ENCODE measurements at places on chromosomes 13 and 19. TPM values are rescaled to one million over a fixed set of nuclear protein-coding genes. Genes with fewer than 3 reads are reported as not detected.

LHFPL6 gene
- total RNA-seq, result 1.7 TPM

NBEA gene
- total RNA-seq, result 48.3 TPM

SMAD9 gene
- total RNA-seq, result 43.6 TPM

IGFL3 gene
- not detected for total RNA-seq

CEACAM3 gene
- total RNA-seq, result not detected

SBK2 gene
- 0.42 TPM for total RNA-seq

ZNF615 gene
- 12.3 TPM for total RNA-seq

F2RL3 gene
- total RNA-seq, result not detected

KL gene
- total RNA-seq, result not detected

SHISA7 gene
- 3.2 TPM for total RNA-seq

ZIC2 gene
- 21.9 TPM for total RNA-seq

MYBPC2 gene
- total RNA-seq, result 0.61 TPM

SPACA6 gene
- 27.2 TPM for total RNA-seq

FFAR1 gene
- not detected for total RNA-seq

F7 gene
- not detected for total RNA-seq

CBARP gene
- total RNA-seq, result 74.7 TPM

NKG7 gene
- not detected for total RNA-seq

CADM4 gene
- total RNA-seq, result 52.4 TPM

RDH8 gene
- total RNA-seq, result not detected

NDUFA7 gene
- 65.1 TPM for total RNA-seq

NDUFA11 gene
- total RNA-seq, result 193 TPM

KIR2DL1 gene
- total RNA-seq, result not detected

IL4I1 gene
- total RNA-seq, result 0.59 TPM

DENND1C gene
- total RNA-seq, result not detected

PSG7 gene
- not detected for total RNA-seq

ZIM2 gene
- not detected for total RNA-seq

FOXA3 gene
- 1.0 TPM for total RNA-seq

SOX1 gene
- total RNA-seq, result 0.76 TPM

SLC6A16 gene
- total RNA-seq, result 6.6 TPM

ZNF560 gene
- not detected for total RNA-seq

MRI1 gene
- 21.9 TPM for total RNA-seq

KLK15 gene
- not detected for total RNA-seq

CNFN gene
- total RNA-seq, result 2.8 TPM

CCNA1 gene
- 4.3 TPM for total RNA-seq

PSG3 gene
- not detected for total RNA-seq

KIR3DL2 gene
- not detected for total RNA-seq

GPC5 gene
- total RNA-seq, result 10.2 TPM

ASPDH gene
- total RNA-seq, result not detected

RELB gene
- total RNA-seq, result 1.2 TPM

EBI3 gene
- total RNA-seq, result not detected

ZNF208 gene
- total RNA-seq, result not detected

PBX4 gene
- total RNA-seq, result 56.1 TPM

ZNF547 gene
- total RNA-seq, result 9.5 TPM

CPAMD8 gene
- total RNA-seq, result 15.4 TPM
